ENCODE measurements at places on chromosomes 7 and 10.

DNA sequence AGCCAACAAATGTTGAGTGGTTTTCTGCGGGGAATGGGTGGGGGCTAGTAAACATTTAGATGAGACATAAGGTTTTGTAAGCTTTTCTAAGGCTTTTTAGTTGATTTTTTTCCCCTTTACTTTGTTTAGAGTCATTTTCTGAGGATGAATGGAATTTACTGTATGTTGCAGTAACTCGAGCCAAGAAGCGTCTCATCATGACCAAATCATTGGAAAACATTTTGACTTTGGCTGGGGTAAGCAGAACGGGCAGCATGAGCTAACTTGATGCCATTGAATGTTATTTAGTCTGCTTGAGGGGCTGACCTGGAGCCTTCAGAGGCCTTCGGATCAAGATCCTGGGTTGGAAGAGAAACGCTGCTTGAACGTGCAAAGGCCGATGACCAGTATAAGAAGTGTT is 37.3 kb downstream of the FBH1 start:
- DNase-seq, result no peak

- DNase-seq, result no peak
Observed at GRCh38 chr10:131517781-131518180, 206.3 kb upstream of the TCERG1L start.

DNA sequence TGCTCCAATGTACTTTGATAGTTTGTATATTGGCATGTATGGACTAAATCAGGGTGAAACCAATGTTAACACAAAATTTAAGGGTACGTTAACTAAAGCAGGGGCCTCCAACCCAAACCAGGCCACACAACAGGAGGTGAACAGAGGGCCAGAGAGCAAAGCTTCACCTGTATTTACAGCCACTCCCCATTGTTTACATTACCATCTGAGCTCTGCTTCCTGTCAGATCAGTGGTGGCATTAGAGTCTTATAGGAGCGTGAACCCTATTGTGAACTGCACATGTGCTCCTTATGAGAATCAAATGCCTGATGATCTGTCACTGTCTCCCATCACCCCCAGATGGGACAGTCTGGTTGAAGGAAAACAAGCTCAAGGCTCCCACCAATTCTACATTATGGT is 62.0 kb upstream of the SCIN start:
- no peak for DNase-seq

DNA sequence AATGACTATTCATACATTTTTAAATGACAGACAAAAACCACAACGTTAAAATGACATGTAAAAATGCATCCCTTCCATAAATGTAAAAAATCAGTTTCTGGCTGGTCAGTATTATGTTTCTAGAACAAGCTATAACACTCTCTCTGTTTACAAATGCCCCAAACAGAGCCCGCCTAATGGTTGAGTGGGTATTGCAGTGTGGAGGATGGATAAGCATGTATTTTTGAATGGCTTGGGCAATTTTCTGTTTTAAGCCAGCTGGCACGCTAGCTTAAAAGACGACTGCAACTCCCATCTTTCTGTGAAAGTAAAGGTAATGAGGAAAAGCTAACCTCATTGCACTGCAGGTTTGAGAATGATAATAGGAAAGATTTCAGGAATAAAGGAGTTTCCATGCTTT is 430.7 kb downstream of the PARD3 start:
- DNase-seq, result no peak

DNA sequence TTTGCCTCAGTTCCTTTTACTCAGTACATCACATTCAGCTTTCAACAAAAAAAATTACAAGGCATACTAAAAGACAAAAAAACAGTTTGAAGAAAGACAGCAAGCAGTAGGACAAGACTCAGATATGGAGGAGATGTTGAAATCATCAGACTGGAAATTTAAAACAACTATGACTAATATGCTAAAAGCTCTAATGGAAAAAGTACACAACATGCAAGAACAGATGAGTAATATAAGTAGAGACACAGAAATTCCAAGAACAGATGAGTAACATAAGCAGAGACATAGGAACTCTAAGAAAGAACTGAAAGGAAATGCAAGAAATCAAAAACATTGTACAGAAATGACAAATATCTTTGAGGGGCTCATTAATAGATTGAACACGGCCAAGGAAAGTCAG is 402.6 kb downstream of the NEBL start:
- DNase-seq, result no peak

DNA sequence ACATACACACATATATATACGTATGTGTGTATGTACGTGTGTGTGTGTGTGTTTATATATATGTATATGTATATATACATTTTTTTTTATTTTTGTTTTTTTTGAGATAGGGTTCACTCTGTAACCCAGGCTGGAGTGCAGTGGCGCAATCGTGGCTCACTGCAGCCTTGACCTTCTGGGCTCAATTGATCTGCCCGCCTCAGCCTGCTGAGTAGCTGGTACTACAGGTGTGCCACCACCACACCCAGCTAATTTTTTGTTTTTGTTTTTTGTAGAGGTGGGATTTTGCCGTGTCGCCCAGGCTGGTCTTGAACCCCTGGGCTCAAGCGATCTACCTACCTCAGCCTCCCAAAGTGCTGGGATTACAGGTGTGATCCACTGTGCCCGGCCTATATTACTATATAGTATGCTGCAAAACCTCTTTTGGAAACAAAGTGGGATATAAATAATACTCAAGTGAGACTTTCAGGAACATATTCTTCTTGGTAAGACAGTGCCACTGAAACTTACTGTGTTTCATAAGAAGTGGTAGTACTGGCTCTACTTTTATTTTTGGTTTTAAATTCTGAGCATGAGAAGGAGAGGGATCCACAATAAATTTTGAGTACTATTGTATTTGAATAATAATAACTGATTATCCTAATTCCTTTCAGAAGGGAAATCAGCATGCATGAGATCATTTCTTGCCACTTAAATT is 51.0 kb downstream of the MLLT10 start:
- DNase-seq, result no peak

DNA sequence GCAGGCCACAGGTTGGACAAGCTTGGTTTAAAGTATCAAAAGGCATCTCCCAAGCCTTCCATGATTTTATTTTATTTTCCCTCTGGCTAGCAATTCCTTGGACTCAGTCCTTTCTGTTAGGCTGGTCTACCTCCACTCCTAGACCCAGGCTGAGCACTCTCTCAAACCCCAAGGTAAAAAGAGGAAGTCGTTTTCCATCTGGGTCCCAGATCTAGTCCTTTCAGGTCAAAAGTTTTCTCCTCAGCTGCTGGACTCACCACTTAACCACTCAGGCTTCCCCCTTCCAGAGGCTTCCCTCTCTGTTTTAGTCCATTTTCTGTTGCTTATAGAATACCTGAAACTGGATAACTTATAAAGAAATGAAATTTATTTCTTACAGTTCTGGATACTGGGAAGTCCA is 252.3 kb upstream of the MKLN1 start:
- no peak for DNase-seq

DNA sequence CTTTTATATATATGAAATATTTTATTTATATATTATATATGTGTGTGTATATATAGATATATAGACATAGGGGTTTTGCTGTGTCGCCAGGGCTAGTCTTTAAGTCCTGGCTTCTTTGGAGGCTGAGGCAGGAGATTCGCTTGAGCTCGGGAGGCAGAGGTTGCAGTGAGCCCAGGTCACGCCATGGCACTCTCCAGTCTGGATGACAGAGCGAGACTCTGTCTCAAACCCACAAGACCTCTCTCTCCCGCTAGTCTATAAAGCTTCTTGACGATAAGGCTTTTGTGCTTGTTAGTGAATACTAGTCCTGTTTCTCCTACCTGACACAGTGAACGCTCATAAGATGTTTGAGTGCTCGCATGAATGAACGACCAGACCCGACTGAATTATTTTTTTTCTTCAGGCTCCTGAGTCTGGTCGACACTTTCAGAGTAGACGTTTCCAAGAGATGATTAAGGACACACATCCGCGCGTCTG is 577 bp upstream of the DDX21 start:
- DNase-seq, result no peak

DNA sequence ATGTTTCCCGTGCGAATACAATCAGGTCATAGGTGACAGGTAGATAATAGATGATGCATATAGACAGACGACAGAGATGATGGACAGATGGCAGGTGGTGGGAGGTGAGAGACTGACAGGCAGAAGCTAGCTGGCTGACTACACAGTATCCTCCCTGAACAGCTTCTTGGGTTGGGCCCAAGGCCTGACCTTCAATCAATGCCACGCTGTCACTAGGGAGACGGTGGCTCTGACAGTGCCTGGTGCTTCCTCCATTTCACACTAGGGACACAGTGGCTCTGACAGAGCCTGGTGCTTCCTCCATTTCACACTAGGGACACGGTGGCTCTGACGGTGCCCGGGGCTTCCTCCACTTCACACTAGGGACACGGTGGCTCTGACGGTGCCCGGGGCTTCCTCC is 200.1 kb downstream of the DIP2C start:
- DNase-seq, result no peak

DNA sequence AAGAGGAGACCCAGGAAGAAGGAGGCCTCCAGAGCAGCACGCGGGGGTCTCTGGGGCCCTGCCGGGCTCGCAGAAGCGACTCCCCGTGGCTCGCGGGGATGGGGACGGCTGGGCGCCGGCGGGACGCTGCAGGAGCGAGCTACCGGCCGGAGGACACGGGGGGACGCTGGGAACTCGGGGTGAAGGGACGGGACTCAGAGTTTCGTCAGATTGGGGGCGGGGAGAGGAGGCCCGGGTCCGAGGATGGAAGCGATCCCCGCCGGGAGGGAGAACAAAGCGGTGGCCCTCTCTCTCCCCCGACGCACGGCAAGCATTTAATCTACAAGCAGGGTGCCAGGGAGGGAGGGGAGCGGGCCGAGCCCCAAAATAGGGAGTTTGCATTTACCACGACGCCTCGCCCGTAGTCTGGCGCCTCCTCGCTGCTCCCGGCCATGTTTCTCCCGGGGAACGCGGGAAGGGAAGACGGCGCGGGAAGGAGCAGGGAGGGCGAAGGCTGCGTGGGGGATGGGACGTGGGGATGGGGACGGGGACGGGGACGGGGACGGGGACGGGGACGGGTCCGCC is at the start of gene PRTFDC1:
TSS of gene PRTFDC1 (minus strand) at position 464 of the 564 bp plus-strand sequence. CDS start at position 433, 31 bp downstream.
- peak; percentile 39 for DNase-seq

GRCh38 chr10:98251399-98251798 is 16.6 kb downstream of the LOXL4 start:
- no peak for DNase-seq

DNA sequence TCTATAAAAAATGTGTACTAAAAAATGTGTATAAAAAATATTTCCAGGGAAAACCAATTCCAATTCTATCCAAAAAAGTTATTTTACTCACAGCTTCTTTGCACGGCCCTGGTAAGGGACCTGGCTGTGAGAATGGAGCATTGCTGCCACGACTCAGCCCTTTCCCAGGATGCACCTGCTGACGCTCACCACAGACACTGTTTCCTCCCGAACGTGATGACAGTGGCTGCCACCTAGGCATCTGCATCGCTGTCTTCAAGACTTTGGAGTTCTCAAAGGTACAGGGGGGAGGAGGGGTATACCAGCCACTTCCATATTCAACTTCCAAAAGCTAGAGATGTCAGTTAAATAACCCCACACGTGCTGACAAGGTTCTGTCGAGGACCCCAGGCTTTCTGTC is 23.9 kb upstream of the PTPRN2 start:
- no peak for DNase-seq

GRCh38 chr7:39950473-39951225 is 593 bp downstream of the CDK13 start:
- DNase-seq, result peak; percentile 29
